H54 (cell line): ENCODE measurements at places on chromosomes 5 and 9.

GRCh38 chr9:78542491-78543181 lies 245.7 kb downstream of the PSAT1 start:
- DNase-seq: no peak

DNA sequence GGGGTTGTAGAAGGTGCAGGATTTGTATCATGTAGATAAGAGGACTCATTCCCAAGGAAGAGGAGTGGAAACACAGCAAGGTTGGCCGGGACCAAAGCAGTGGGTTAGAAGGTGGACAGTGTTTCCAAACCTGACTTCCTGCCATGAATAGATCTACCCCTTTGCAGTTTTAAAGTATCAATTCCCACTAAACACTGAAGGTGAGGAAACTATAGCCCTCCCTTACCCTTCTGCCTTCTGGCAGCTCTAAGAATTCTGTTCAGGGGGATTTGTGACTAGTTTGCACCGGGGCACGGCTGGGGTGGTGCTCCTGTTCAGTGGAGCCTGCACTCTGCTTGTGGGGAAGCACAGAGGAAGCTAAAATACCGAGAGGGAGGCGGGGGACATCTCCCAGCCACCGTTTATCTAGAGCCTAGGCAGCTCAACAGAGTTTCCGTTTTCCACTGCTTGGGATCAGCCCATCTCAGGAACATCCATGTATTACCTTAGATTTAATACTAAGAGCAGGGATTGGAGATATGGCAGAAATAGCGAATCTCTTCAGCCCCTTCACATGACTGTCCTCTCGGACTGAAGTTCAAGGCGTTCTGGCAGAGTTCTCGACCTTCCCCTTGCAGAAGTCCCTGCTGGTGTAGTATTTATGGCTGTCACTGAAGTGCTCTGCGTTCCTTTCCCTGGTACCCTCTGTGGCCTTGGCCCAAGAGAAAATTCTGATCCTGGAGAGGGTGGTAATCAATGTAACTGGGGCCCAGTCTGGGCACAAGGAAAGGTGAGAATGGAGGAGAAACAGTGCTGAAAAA lies 5.4 kb downstream of the ISL1 start:
- no peak for DNase-seq

- no peak for DNase-seq
Observed at GRCh38 chr9:625613-626012, 215.9 kb upstream of the DMRT1 start.

DNA sequence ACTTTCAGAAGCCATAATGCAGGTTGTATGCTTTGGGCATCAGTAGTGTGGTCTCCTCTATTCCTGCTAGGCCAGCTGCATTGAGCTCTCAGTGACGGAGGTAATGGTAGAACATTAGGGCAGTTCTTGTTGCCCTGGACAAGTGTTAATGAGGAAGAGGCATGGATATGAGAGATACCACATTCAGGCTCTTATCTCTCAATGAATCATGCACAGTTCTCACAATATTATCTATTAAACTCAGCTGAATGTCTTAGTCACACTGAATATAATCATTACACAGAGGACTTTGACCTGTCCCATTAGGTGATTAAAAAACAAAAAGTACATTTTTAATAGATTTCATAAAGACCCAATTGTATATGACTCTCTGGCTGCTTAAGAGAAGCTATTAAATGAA lies 76.6 kb upstream of the SSBP2 start:
- no peak for DNase-seq

DNA sequence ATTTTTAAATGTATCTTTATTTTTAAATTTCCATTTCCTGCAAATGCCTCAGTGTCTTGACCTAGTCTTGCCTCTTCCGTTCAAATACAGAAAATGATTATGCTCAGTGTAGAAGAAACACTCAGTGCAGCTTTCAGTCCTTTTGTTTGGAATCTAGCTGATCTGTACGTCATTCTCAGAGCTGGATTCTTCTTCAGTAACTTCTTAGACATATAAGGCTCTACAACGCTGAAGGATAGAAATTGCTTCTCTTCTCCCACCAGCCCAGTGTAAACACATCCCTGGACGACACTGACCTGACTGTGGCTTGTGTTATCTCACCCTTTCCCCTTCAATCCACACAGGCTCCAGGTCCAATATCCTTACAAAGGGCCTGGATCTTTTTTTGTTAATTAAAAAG lies 3.2 kb upstream of the ALDH1B1 start:
- DNase-seq: no peak

- no peak for DNase-seq
Observed at GRCh38 chr9:7534211-7534935, 265.2 kb downstream of the DMAC1 start.

DNA sequence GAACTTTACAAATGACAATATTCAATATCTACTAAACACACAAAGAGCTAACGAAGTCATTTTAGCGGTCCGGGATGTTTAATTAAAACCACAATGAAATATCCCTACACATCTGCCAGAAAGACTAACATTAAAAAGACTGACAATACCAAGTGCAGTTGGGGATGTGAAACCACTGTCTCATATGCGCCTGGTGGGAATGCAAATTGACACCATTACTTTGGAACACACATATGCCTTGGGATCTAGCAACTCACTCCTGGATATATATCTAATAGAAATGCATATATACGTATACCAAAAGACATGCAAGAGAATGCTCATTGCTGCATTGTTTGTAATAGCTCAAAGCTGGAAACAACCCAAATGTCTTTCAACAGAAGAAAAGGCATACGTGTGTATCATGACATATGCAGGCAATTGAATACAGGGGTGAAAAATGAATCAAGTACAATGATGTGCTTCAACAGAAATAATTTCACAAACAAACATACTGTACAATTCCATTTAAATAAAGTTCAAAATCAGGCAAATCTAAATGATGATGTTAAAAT lies 153.3 kb downstream of the CARTPT start:
- no peak for DNase-seq

DNA sequence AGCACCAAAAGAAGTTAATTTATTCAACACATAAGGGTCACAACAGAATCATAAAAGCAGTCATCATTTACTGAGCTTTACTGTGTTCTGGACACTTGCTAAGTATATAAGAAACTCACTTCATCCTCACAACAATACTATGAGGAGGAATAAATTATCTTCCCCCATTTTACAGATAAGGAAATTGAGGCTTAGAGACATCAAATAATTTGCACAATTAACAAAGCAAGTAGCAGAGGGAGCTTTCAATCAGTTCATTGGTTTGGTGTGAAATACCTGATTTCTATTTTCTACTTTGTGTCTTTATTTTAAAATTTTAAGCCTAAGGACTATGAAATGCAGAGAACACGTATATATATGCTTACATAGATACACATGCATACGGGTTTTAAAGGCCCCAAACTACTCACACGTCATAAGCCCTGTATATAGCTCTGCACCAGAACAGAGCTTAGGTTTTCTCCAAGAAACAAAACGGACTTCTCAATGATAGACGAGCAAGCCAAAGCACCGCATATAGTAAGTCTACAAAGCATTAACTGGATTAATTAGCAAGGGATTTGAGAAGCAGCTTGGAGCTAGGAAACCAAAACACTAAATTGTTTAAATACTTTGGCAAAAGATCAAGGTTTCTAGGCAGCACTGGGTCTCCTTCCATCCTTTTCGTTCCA lies 95.6 kb downstream of the DENND1A start:
- DNase-seq: no peak

DNA sequence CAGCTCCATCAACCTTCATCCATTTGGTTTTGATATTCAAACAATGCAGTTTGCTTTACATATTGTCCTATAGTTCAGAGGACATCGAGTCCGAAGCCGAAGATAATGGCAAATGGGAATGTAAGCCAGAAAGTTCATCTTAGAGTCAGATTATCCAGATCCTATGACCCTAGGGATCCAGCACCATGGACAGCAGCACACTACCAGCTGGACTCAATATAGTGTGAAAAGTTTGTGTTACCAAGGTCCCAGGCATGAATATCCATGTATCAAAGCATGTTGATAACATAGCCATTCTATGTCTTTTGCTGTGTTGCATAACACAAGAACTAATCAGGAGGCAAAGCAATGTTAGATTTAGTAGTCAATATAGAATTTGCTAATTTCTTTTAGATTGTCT lies 46.3 kb downstream of the FSTL4 start:
- no peak for DNase-seq

GRCh38 chr5:141272906-141273305 lies 27.7 kb downstream of the PCDHB15 start:
- no peak for DNase-seq

DNA sequence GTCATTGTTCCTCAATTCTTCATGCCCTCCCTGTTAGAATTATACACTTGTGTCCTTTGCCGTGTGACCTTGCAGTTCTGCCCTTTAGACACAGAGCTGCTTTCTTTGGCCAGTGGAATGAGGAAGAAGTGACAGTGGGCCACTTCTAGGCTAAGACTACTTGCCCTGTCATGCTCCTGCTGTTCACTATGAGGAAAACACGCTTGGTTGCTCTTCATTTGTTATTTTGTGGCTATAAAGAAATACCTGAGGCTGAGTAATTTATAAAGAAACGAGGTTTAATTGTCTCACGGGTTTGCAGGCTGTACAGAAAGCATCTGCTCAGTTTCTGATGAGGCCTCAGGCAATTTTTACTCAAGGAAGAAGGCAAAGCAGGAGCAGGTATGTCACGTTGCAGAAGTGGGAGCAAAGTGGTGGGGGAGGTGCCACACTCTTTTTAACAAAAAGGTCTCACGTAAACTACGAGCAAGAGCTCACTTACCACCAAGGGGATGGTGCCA lies 279.1 kb upstream of the DMAC1 start:
- no peak for DNase-seq

DNA sequence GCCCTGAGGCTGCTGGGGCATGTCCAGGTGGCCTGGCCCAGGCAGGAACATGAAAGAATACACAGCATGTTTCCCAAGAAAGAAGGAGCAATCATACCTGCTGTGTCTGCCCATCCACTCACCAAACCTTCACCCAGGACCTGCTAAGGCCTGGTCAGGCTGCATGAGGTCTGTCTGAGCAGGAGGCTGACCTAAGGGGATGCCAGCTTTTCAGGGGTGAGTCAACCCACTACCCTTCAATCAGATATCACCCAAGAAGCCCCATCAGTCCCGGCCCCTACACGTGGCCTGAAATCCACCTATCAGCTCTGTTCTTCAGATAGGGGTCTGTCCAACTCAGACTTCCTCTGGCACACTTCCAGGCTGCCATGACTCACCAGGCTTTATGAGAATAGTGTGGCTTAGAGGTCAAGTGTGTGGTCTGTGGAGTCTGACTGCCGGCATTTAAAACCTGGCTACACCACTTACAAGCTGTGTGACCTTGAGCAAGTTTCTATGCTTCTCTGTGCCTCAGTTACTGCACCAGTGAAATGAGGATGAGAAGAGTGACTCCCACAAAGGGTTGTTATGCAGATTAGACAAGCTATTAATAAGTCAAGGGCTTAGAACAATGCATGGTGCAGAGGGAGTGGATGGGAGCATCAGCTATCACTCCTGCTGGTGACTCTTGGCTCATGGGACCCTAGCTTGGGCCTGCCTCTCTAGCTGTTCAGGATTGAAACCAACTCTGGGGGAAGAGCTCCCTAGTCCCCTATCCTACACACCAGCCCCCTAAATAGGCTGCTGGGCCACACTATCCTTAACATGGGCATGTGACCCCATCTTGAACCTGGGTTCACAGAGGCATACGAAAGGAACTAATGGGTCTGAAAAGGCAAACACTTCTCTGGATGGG lies 130.3 kb downstream of the PAX5 start:
- DNase-seq: no peak

- no peak for DNase-seq
Observed at GRCh38 chr5:164627021-164627420, 1121.6 kb downstream of the MAT2B start.

GRCh38 chr5:133083901-133084300 lies 32.1 kb downstream of the HSPA4 start:
- DNase-seq: no peak

DNA sequence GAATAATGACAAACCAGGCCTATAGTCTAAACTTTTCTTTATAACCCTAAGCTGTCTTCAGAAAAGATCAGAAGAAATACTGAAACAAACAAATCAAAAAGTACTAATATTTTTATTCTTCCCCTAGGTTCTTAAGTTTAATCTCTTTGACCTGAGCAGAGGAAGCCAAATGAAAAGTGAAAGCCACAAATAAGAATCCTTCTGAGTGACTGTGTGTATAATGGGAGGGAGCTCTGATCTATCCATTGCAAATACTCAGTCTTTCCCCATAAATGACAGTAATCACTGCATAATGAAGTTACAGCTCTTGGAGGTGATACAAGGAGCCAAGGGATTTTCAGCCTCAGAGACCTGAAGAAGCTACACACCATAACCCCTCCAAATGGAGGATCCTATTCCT lies 126.9 kb upstream of the ATP10B start:
- no peak for DNase-seq

DNA sequence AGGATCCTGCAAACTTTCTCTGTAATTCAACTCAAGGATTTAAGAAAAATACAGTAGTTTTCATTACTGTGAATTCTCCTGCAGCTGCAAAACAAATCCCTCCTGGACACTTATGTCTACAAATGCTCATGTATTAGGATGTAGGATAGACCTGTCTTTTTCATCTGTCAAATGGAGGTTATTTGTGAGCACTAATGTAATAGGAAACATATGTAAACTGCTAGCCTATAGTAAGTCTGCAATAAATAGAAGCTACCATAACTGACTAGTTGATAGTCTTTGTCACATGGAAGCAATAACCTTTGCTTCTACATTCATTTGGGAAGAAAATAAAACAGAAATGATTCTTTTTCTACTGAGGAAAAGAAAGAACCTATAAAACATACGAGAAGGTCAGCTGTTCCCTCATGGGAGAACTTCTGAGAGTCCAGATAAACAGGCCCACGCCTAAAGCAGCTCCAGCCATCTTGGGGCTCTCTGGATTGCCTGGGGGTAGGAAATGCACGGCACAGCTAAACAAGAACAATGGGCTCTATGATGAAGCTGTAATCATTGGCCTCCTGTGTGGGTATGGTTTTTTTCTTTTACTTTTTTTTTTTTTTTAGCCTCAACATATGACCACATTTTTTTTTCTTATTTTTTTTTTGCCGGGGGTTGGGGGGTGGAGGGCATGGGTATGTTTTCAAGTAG lies 6.2 kb downstream of the KCNV2 start:
- no peak for DNase-seq

GRCh38 chr9:35960039-35960655 lies 2.2 kb upstream of the OR2S2 start:
- no peak for DNase-seq

- no peak for DNase-seq
Observed at GRCh38 chr5:56569076-56569475, 246.3 kb upstream of the MAP3K1 start.

- no peak for DNase-seq
Observed at GRCh38 chr9:32665101-32665500, 29.6 kb upstream of the TAF1L start.

DNA sequence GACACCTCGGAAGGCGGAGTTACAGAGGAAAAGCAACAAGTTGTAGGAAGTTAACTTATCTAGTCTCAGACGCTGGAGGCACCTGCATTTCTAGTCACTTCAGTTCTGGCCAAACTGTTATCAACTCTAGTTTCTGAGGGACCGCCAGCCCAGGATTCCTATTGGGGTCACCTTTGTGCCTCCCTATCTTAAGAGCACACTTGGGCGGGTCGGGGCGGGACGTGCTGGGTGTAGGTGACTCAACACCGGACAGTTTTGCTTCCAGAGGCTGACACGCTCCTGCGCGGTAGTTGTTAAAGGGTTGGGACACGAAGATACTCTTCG lies 679 bp upstream of the KDM4C start:
- DNase-seq: peak; percentile 69
